ENCODE measurements at places on chromosomes 7 and 10.

DNA sequence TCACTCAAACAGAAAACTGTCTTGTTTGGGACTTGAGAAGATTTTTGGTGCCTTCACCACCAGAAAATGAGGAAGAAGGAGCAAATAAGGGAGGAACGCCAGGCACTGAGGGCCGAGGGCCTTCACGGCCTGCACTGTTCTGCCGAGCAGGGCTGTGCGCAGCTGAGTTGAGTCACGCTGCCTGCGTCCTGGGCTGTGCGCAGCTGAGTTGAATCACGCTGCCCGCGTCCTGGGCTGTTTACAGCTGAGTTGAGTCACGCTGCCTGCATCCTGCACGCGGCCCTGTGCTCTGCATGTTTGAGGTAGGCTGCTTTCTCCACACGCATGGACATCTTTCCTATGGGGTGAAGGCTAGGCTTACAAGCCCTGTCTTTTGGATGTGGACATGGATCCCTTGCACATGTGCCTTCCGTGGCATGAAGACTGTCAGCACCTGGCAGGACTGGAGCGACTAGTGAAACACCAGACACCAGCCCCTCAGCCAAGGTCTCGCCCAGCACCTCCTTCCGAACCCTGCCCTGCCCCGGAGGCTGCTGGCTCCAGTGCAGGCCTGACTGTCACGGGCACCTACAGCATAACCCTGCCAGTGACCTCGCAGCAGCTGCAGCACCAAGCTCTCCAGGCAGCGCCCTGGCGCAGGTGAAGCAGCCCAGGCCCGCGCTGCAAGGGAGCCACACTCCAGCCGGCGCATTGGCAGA is 96.7 kb downstream of the HTR5A start:
- no peak for DNase-seq

DNA sequence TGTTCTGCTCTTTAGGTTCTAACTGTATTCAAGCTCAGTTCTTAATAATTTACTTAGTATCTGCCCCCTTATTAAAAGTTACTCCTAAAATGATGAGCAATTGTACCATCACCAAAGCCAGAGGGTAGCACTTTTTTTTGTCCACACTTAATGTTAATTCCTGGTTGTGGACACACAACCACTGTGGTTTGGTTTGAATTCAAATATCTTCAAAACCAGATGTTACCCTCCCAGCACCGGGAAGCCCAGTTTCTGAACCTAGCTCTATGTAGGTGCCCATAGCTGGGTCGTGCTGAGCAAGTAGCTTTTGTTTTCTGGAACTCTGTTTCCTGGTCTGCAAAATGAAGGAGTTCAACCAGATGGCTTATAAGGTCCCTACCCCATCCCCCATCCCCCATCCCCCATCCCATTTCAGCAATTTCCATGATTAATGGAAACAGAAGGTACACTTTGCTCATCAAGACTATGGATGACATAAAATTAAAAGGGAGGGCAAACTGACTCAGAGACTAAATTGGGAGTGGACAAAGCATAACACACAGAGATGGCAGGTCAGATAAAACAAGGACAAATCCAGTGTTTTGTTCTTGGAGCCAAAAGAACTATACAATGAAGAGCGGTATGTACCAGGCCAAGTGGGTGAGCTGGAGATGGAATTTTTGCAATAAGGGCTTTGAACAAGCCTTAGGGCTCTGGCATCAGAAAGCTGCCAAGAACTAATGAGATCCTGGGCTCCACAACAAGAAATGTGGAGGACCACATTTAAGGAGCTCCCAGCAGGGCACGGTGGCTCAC is 56.7 kb downstream of the DLG5 start:
- no peak for DNase-seq

DNA sequence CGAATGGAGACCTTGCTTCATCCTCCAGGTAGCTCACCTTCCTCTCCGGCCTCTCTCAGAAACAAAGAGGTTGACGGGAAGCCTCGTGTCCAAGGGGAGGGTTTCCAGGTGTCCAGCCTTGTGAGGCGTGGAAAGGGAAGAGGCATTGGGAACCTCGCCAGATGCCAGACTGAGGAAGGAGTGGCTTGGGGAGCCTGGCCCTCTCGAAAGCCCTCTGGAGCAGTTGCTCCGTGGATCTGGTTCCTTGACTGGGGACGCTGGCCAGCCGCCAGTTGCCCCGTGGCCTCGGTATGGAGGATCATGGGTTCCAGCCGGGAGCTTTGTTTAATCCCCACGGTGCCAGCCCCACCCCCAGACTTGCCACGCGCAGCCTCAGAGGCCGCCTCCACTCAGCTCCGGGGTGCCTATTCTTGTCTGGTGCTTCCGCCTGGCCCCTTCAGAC is 30.3 kb upstream of the SUN1 start:
- DNase-seq, result no peak

DNA sequence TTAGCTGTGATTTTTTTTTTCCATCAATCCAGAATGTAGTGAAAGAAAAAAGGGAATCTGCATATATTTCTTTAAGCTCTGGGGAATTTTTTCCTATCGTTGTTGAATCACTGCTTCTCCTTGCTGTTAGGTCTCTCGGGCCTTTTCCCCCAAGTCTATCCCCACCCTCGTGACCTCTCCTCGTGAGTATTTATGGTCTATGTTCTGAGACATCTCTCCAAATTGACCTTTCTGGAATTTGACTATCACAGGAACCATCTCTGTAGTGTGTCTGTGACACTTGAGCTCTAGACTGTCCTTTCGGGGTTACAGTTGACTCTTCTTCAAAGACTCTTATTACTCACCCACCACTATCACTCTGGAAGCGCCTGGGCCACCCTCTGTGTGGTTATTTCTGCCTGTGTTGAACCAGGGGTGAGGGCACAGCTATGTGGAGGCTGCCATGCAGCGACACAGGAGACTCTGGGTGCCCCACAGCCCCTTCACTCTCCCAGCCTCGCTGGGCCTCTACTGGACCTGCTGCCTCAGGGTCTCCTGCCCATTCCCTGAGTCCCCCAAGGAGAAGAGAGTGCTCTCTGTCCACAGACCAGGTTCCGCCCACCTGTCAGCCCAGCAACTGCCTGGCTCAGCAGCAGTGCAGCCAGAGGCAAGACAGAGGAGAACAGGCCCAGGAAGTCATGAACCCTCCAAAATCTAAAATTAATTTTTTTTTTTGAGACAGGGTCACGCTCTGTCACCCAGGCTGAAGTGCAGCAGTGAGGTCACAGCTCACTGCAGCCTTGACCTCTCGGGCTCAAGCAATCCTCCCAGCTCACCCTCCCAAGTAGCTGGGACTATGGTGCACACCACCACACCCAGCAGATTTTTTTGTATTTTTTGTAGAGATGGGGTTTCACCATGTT is 45.7 kb upstream of the PTPRN2 start:
- no peak for DNase-seq

DNA sequence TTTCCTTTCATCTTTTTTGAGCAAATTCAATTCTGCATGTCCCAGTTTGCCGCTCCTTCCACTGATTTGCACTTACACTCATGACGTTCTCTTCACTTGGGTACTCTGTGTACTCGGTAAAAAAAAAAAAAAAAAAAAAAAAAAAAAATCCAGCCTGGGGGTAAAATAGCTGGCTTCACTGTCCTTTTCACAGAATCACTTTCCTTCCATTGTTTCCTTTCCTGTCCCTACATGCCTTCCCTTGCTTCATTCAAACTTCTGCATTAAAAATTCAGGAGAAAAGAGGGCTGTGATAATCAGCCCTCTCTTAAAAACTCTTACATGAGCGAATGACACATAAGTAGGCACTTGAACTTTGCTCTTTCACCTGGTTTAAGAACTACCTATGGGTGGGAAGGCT is 8.7 kb downstream of the ANKRD1 start:
- no peak for DNase-seq

- DNase-seq, result no peak
Observed at GRCh38 chr7:16462431-16462889, 3.1 kb downstream of the SOSTDC1 start.

DNA sequence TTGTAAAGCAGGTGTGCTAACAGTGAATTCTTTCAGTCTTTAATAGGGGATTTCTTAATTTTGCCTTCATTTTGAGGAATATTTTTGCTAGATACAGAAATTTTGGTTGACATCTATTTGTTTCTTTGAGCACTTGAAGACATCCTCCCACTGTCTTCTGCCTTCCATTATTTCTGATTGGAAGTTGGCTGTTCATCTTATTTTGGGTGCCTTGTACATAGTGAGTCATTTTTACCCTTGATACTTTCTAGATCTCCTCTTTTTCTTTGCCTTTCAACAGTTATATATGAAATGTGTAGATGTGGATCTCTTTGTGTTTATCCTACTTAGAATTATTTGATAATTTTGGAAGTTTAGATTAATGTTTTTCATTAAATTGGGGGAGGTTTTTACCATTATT is 631.0 kb downstream of the AUTS2 start:
- DNase-seq, result no peak

DNA sequence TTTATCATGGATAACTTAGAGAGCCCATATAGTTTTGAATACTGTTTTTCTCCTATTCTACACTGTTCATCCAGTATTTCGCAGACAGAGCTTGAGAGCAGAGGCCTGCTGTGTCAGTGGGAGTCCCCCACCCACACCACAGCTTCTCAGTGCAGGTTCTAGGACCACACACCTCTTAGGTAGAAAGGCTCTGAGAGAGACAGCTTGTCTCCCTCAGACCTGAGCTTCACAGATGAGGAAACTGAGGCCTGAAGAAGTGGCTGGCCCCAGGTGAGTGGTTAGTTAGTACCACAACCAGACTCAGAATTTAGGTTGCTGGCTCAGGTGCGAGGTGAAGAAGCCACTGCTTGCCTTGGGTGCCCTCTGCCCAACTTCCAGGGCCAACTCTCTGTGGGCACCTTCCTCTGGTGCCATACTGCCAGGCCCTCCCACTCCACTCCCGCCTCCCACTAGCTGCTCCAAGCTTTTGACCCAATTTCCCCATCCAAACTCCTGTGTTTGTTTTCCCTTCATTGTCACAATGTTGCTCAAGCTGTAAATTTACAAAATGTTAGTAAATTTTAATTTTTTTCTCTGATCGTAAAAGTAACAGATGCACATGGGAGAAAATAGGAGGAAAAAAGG is 7.6 kb upstream of the HILPDA start:
- DNase-seq, result no peak

DNA sequence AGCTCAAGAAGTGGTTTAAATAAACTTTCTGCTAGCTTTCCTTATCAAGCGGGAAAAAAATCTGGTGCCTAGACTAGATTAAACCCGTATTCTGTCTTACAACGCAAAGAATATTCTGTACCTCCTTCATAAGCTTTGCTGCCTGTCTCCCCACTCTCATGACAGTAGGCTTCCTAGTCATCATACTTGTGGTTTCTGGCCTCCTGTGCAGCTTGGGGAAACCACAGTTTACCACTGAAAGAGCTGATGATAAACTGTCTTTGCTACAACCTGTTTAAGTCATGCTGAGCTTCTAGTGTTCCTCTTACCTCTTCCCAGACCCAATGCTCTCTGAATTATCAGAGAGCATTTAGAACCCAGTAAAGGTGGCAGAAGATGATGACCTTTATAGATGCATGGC is 55.0 kb downstream of the PODXL start:
- DNase-seq, result peak; percentile 39

DNA sequence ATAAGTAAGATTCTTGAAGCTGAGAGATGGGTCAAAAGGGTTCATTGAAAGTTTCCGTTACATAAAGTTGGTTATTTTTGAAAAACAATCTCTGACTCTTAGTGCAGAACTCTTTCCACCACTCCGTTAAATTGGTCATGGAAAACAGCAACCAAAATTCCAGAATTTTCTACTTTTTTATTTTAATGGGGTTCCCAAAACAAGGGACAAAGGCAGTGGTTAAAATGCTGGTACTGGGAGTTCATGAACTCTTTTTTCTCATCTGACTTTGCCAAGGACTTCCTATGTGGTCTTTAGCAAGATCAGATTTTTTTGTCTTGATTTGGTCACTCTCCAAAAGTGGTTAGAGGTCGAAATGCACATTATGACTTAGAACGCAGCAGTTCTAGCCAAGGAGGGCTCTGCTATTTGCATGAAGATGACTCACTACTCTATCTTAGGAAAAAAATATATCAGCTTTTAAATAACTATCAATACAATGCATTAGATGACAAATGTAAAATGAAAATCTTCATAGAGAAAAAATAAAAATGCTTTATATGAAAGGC is 145.7 kb downstream of the REEP3 start:
- DNase-seq, result no peak

DNA sequence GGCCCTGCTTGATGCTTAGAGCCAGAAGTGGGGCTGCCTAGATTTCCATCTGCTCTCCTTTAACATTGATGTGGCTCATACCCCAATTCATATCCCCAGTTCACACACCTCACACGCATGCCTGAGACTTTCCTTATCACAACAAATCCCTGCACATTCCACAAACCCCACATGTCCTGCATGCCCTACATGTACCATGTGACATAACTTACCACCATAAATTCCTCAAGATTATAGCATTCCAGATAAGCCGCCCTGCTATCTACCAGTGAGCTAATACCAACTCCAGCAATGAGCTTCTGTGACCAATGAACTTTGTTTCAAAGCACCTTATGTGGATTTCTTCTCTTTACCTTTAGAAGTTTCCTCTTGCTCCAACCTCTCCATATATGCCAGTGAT is 104.7 kb upstream of the RAB11FIP2 start:
- no peak for DNase-seq

DNA sequence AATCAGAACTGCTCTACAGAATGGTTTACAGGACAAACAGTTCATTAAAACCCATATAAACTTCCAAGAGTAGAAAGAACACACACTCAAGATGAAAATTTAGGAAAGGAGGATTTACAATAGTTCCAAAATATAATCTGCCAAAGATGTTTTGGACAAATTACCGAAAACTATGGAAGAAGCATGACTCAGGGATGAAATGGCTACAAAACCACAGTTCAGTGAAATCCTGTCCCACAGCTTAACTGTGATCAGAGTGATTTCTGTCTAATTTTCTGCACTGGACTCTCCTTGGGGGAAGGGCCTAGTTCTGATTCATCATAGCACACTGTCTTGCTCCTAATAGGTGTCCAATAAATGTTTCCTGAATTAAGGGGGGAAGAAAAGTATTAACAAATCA is 82.2 kb downstream of the HIPK2 start:
- no peak for DNase-seq

GRCh38 chr7:14021069-14021468 is 31.6 kb upstream of the ETV1 start:
- DNase-seq, result no peak

DNA sequence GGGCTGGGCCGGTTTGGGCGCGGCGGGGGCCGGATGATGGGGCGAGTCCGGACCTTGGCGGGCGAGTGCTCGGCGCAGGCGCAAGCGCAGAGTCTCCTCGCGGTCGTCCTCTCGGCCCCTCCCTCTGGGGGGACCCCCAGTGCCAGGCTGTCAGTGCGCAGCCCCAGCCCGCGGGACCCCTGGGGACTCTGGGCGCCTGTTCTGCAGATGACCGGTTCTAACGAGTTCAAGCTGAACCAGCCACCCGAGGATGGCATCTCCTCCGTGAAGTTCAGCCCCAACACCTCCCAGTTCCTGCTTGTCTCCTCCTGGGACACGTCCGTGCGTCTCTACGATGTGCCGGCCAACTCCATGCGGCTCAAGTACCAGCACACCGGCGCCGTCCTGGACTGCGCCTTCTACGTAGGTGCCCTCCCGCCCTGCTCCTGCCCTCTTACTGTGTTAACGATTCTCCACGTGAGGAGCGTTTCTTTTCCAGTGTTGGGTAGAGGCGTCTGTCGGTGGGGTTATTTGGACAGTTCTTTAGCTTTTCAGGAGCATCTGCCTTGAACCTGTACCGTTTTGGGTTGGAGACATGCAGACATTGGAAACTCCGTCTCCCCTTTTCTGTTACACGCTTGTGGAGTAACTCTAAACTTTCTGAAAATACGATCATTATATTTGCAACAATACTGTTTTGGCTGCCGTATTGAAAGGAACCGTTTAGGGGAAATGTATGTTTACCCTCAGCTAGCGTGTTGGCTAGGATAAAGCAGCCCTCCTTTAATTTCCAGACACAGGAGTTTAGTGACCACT is 706 bp downstream of the BUB3 start:
- DNase-seq, result peak; percentile 69

GRCh38 chr10:31123946-31124345 is 92.3 kb upstream of the ZNF438 start:
- DNase-seq, result no peak

Measured in KBM-7 (cell line).